ENCODE measurements at places on chromosomes 7 and 10. TPM values are rescaled to one million over a fixed set of nuclear protein-coding genes. Genes with fewer than 3 reads are reported as not detected.

The NUTM2B gene
- 0.88 TPM for total RNA-seq

The CTAGE15 gene
- total RNA-seq, result 2.8 TPM

The TFPI2 gene
- total RNA-seq, result not detected

The GPR37 gene
- 1.9 TPM for total RNA-seq

The PKD2L1 gene
- not detected for total RNA-seq

The METTL27 gene
- 4.4 TPM for total RNA-seq

DNA sequence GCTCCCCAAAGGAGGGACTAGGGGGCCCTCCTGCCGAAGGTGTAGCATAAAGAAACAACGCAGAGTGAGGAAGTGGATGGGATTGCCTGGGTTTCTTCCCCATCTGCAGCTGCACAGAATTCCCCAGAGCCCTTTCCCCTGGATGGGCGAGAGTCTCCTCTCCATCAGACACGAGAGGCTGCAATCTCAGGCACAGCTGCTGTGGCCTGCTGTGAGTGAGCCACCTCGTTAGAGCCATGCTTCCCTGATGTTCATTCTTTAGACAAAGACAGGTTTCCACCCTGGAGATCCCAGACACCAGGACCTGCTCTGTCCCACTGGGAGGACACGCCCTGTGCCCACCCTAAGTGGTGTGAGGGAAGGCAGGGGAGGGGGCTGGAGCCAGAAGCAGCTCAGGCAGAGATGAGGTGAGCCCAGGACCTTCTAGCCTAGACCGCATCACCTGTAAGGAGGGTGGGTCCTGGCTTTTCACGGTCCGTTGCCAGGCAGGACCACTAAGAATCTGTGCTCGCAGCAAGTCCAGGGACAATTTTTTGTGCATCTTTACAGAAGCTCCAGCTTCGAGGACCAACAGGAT, 268.6 kb upstream of the TCERG1L start:
- DNase-seq, result no peak

- no peak for DNase-seq
Measured at GRCh38 chr10:125955766-125956165, 59.4 kb downstream of the FANK1 start.

The SLC26A3 gene
- not detected for total RNA-seq

- DNase-seq, result no peak
Measured at GRCh38 chr7:120989257-120990220, 1.0 kb downstream of the CPED1 start.

- no peak for DNase-seq
Measured at GRCh38 chr7:131655447-131655846, 99.0 kb upstream of the PODXL start.

- no peak for DNase-seq
Measured at GRCh38 chr7:25891591-25891990, 260.4 kb upstream of the NFE2L3 start.

DNA sequence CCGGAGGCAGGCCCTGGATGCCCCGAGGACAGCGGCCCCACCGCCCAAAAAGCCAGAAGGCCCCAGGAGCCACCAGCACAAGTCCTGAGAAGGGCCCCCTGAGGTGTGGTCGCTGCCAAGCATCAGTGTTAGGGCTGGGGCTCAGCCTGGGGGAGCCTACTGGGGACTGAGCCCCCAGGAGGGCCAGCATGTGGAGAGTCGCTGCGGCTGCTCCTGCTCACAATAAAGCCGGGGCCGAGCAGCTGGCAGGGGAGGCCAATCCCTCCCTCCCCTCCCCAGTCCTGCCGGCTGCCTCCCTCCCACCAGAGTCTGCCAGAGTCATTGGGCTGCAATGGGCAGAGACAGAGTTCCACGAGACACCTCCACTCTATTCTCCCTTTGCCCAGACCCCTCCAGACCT, 3.1 kb upstream of the ASIC3 start:
- no peak for DNase-seq

The CC2D2B gene
- total RNA-seq, result not detected

DNA sequence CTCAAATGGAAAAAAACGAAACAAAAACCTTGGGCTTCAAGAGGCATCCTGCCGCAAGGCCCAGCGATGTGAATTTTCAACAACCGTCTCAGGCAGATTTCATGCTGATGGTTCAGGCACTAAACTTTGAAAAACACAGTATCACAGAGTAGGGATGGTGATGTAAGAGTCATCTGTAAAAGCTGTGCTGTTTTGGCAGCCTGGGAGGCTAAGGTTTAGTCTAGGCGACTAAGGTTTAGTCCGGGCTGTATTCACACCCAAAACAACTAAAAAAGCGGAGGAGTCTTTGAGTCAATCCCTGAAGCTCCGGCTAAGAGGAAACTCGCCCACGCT, 420 bp upstream of the MINPP1 start:
- no peak for DNase-seq

- no peak for DNase-seq
Measured at GRCh38 chr7:15801551-15801950, 115.1 kb upstream of the MEOX2 start.

GRCh38 chr10:82240408-82240807, 365.4 kb downstream of the NRG3 start:
- DNase-seq, result no peak

DNA sequence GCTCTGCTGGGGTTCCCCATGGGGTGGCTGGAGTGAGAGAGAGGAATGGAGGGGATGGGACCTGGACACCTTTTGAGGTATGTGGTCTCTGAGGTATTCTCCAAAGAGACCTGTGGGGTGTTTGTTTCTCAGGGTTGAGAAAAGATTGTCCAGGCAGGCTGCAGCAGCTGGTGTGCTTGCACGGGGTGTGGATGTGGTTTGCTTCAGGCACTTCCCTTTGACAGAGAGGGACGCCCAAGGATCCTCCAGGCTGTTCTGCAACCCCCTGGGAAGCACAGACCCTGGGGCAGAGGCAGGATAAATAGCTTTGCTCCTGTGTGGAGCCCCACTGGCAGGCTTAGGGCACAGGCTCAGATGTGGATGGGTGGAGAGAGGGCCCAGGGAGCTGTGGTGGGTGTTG, 115.1 kb upstream of the AGK start:
- no peak for DNase-seq

The GSTO2 gene
- total RNA-seq, result 33.8 TPM

- no peak for DNase-seq
Measured at GRCh38 chr7:6437251-6437650, 10.5 kb downstream of the DAGLB start.

The ADAM22 gene
- not detected for total RNA-seq

- peak; percentile 88 for DNase-seq
Measured at GRCh38 chr7:107505997-107506673, 36.3 kb downstream of the GPR22 start.

The ACTL6B gene
- total RNA-seq, result not detected

GRCh38 chr7:106591146-106591545, 69.8 kb downstream of the CCDC71L start:
- DNase-seq, result no peak

- DNase-seq, result no peak
Measured at GRCh38 chr10:26440088-26440470, 1.9 kb downstream of the APBB1IP start.

DNA sequence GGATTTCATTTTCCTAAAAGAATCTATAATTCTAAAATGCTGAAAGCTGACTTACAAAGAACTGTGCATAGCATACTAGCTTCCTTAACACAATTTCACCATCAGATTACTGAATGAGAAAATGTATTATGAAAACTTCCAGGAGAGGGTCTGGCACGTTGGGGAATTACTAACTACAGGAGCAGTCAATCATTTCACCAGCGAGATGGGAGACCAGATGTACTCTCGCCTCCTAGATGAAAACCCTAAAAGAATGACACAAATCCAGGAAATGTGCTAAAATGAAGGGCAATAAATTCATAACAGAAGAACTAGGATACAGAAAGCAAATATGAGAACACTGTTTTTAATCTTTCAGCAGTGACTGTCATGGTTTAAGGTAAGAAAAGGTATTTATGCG, 330.8 kb downstream of the ABCA13 start:
- no peak for DNase-seq

DNA sequence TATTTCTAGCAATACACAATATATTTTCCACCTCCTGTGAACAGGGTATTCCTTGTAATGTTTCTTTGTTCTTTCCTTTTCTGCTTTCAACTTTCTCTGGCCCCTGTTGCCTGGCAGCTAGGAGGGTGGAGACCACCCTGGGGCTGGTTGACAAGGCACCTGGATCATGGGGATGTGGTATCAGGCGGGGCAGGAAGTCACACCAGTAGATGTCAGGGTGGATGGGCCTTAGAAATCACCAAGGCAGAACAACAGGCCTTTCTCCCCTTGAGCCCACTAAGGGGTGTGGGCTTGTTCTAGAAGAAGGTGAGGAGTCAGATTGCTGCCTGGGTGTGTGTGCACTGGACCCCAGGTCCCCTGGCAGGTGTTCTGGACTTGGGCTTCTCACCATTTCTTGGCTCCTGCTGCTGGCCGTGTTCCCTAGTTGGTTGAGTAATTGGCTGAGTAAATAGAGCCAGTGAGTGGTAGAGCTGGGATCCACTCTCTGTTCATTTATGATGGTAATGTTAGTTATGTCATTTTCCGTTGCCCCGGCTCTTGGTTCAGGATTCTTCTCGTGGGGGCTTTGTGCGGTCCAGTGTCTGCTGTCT, 24.9 kb downstream of the ZNF783 start:
- DNase-seq, result peak; percentile 61
